ENCODE measurements at places on chromosomes 4 and X.
A peak's percentile ranks its signal among the peaks of the same experiment; 100 is the strongest.

DNA sequence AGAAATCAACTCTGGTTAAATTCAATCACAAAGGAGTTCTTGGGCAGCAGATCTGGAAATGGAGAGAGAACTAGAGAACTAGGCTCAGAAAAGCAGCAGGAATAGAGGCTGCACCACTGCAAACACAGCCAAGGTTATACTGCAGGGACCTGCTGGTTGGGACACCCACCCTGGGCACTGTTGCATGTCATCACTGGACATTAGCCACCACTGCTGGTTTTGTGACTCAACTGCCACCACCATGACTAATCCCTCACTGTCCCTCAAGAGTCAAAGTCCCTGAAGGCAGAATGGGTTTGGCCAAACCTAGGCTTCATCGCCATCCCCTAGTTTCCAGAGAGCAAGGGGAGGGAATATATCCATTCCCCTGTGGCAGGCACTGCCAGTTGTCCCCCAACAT lies 38.1 kb upstream of the IRAK1 start:
- DNase-seq, result no peak

DNA sequence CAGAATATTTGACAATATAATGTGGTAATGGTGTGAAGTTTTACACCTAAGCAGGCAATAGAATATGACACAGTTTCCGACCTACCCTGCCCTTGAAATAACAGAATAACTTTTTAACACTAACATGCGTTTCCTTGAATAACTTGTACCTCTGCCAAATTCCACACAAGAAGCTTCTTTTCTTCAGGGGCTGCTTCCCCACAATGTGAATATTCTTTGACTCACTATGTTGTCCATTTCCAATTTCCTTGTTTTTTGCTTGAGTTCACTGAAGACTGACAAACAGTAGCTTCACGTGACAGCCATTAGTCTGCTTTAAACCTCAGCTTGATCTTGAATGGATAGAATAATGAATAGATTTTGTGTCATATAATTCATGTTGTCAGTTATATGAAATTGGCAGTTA lies 14.3 kb downstream of the SHROOM3 start:
- no peak for DNase-seq

GRCh38 chrX:30340753-30341152 lies 31.6 kb upstream of the NR0B1 start:
- DNase-seq, result no peak

DNA sequence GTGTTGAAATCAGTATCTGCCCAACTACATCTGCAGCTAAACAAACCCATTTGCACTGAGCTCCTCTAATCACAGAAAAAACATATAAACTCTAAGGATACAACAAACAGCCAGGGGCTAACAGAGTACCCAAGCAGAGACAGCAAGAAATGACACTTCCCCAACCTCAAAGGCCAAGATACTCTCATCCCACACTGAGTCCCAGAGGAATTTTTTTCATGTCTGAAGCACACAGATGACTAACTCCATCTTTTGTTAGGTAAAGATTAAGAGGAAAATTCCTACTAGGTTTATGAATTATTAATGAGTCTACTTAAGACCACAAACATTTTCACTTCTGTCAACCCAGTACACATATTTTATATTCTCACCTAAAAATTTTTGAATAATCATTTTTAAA lies 31.6 kb downstream of the SEPSECS start:
- DNase-seq, result no peak

- no peak for DNase-seq
These were observed 1.5 kb upstream of the GPR78 start for GRCh38 chr4:8578717-8579116.

- DNase-seq, result no peak
These were observed 237.8 kb downstream of the NDST4 start for GRCh38 chr4:114875630-114876029.

GRCh38 chr4:122762966-122763716 lies 30.6 kb downstream of the BBS12 start:
- DNase-seq, result no peak

- DNase-seq, result no peak
These were observed 64.6 kb downstream of the SYNPO2 start for GRCh38 chr4:118953276-118953675.

GRCh38 chr4:105843941-105844340 lies 51.3 kb upstream of the NPNT start:
- DNase-seq, result no peak

DNA sequence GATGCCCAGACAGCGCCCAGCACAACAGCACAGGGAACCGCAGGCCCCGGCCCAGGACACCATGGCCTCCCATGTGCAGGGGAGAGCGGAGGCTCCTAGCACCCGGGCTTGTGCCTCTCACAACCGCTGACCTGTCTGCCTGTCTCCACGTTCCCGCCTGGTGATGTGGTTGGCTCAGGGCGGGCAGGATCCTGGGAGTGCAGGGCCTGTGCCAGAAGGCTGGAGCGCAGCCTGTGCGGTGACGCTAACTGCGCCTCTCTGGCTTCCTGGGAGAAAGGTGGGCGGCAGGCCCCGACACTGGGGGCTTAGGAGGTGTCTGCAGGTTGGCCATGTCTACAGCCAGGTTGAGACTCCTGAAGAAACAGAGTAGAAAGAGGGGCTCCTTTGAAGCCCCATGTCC lies 48.7 kb downstream of the CPZ start:
- DNase-seq, result no peak

DNA sequence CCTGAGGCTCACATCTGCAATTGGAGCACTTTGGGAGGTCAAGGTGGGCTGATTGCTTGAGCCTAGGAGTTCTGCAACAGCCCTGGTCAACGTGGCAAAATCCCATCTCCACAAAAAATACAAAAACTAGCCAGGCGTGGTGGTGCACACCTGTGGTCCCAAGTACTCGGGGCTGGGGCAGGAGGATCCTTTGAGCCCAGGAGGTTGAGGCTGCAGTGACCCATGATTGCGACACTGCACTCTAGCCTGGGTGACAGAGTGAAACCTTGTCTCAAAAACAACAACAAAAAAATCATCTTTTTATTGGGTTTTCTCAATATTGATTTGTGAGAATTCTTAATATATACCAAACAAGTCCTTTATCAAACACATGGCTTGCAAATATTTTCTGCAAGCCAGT lies 64.9 kb downstream of the ANKRD17 start:
- no peak for DNase-seq

GRCh38 chrX:148938348-148938747 lies 437.9 kb downstream of the AFF2 start:
- DNase-seq, result no peak

DNA sequence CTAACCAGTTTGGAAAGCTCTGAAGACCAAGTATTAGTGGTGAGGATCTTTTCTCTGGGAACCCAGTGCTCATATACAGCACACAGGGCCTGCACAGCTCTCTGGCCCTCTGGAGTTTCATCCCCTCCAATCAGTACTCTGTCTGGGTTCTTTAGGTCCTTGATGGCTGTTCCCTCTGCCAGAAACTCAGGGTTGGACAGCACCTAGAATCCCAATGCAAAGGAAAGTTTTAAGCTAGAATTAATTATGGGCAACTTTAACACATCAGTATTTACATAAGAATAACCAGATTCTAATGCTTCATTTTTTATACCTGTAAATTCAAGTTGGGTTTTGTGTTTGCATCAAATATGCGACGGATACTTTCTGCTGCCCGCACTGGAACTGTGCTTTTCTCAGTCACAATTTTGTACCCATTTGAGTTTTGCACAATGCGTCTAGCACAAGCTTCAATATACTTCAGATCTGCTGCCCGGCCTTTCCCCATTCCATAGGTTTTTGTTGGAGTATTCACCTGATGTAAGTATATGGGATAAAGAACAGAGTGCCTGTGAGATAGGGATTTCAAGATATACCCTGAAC lies 16.8 kb downstream of the UGDH start:
- no peak for DNase-seq

DNA sequence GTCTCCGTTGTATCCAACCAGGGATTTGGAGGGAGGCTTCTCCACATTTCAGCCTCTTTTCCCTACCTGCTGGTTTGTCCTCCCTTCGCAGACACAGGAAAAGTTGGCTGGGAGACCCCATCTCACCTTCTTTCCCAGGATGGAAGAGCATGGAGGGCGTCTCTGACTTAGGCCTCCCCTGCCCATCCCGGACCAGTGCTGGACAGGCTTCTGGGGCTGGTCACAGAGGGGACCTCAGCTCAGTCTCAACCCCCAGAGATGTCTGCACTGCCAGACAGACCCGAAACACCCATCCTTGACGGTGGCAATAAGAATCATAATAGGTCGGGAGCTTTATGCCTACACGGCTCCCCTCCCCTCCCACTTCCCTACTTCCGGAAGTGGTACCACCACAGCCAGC lies 1.6 kb downstream of the WFS1 start:
- no peak for DNase-seq

- DNase-seq, result no peak
These were observed 137.8 kb downstream of the FBXW7 start for GRCh38 chr4:152398060-152398459.

- no peak for DNase-seq
These were observed 31.5 kb upstream of the PUDP start for GRCh38 chrX:7179446-7179845.

DNA sequence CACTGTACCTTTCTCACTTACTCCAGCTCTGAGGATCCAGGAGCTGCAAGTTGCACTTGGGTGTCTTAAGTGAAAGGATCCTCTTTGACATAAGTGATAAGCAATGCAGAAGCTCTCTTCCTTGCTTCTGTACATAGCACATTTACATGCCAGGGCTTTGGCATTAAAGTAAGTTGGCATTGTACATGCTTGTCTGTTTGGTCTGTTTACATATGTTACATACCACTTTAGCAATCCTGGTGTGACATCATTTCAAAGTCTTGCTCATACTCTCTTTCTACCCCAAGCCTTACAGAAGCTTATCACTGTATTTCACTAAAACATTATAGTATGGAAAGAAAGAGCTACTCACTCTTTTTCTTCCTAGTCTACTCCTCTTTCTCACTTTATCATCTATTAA lies 2548.3 kb downstream of the ARAP2 start:
- DNase-seq, result no peak

DNA sequence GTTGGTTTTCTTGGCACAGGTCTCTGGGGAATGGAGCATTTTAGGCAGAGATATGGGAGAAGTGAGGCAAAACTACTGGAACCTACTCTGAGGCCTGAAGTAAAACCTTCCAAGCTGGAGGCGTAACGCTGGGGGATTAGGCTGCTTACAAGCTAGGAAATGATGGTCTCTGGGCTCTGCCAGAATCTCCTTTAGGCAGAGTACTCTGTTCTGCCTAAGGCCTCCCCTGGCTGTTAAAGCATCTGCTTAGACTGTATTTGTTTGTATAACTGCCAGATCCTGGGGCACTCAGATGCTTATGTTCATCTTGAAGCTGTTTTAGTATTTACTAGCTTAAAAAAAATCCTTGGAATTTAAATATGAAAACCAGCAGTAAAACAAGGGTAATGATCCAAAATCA lies 822.2 kb downstream of the RPA4 start:
- peak; percentile 15 for DNase-seq

- no peak for DNase-seq
These were observed 14.0 kb upstream of the JADE3 start for GRCh38 chrX:46898207-46898606.

GRCh38 chrX:45208121-45208856 lies 7.6 kb upstream of the DIPK2B start:
- DNase-seq, result no peak

DNA sequence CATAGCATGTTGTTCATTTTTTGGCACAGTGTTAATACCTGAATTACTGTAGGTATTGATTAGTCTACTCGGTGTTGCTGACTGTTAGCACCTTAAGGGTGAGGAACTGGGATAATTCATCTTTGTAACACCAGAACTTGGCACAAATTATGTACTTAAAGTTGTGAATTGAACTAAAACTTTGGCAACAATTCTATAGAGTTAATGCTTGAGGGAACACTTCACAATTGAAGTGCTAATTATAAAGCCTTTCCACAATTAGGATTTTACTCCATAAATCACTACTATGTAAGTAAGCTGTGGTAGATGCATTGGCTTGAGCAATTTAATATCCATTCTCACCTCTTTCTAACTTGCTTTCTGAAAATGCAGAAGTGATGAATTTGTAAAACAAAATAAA lies 686.7 kb downstream of the PDHA2 start:
- DNase-seq, result no peak

DNA sequence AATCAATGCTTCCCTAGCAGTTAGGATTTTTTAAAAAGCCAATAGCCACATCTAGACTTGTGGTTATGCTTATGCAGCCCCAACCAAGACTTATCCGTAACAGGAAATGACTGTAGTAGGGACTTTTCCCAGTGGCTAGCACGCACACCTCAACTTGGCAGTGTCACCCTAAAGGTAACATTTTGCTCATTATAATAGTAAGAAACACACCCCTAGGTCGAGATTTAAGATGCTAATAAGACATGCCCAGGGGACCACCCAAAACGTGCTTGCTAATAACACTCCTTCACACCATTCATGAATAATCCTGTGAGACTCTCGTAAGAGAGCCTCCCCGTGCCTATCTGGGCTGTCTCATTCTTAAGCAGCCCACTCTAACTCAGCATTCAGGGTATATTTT lies 195.3 kb downstream of the CHIC1 start:
- no peak for DNase-seq

- peak; percentile 90 for DNase-seq
These were observed at the start of gene LETM1 for GRCh38 chr4:1856071-1856942. Gene LETM1, minus strand, starts transcription at chr4:1856156. Its CDS starts 206 bp downstream, at chr4:1855950.

GRCh38 chr4:173699841-173700475 lies 169.9 kb upstream of the HAND2 start:
- no peak for DNase-seq

DNA sequence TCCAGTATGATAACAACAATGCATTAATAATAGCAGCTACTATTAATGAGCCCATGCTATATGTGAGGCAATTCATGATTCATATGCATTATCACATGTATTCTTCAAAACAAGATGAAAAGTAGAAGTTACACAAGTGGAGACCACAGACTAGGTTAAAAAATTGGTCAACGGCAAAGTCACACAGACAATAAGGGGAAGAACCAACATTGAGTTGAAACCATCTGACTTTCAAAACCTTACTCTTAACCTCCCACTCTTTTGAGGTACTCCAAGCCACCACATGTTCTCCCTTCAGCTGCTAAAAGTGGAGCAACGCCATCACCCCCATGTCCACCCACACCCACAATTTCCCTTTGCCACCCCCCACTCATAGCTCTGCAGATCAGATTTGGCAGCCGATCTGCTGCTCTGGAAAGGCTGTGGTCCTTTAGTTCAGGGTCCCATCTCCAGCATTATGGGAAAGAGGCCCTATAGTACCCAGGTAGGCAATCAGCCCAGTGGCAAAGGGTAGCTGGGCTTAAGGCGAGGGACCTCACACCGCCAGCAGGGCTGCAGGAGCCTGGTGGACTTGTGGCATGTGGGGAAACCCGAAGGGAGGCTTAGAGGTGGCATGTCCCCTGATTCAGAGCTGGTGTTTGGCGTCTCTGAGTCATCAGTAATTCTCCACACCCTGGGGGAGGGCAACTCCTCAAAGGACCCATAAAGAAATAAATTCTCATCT lies 33.5 kb upstream of the CYBB start:
- DNase-seq, result no peak

- DNase-seq, result no peak
These were observed 28.8 kb upstream of the CXCL2 start for GRCh38 chr4:74127745-74128144.

DNA sequence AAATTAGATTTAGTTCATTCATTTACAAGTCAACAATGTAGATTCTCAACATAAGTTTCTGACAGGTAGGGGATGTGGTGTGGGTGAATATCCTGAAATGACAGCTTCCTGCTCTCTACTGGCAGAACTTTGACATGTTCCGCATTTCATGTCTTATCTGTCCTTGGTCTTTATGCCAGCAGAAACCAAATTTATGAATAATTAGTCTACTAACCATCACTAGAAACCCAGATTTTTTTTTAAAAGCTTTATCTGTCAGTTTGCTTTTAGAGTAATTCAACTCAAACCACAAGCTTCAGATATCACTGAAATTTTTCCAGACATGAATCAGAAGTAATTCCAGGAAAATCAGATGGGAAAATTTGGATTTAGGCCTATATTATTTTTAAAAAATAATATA lies 17.9 kb downstream of the COQ2 start:
- DNase-seq, result no peak
